Effector CD8-positive, alpha-beta T cell (primary cell): ENCODE measurements at places on chromosomes 6 and 20.

DNA sequence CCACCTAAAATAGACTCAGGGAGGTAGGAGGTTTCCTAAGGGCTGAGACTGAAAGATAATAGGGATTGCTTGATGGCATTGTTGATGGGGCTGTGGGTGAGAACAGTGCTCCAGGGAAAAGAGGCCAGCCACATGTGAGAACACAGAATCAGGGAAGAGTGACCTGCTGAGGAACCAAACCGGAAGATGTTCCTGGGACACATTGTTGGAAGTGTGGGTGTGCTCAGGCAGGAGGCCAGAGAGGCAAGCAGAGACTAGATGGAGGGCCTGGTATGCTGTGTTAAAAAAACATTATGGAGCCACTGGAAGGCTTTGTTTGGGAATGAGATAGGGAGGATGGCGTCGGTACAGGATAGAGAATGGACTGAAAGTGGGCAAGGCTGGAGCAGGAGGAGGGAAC, 23.3 kb downstream of the RNF144B start:
- no peak for DNase-seq

DNA sequence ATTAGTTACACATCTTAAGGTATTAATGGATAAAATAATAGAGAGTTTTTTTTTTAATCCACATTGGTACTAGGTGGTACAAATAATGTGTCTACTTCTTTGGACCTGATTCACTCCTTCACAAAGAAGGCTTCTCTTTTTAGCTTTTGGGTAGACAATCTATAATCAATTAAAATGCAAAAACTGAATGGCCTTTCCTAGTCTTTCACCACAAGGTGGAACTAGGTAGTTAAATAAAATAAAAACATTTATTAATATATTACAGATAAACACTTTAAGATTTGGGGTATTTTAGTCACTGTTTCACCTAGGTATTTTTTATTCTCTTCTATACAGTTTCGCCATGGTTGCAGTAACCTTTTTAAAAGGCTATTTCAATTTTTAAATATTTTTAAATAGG, 68.3 kb upstream of the DST start:
- DNase-seq, result no peak

DNA sequence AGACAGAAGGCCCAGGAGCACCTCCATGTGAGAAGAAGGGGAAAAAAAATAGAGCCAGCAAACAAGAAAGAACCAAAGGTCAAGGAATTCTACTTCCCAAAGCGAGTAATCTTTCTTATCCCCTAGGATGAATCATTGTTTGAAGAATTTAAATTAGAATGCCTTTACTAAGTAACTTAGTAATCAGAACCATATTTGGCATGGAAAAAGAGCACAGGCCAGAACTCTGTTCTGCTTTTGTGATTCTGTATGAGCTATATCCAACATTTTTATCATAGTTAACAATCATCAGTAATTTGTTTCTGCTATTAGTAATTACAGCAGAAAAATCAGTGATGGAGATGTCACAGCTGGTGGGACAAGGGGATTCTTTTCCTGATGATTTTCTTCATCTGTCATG, 228.8 kb upstream of the FAM83B start:
- no peak for DNase-seq

GRCh38 chr6:157944983-157945931, 36.4 kb upstream of the SYNJ2 start:
- DNase-seq, result no peak

DNA sequence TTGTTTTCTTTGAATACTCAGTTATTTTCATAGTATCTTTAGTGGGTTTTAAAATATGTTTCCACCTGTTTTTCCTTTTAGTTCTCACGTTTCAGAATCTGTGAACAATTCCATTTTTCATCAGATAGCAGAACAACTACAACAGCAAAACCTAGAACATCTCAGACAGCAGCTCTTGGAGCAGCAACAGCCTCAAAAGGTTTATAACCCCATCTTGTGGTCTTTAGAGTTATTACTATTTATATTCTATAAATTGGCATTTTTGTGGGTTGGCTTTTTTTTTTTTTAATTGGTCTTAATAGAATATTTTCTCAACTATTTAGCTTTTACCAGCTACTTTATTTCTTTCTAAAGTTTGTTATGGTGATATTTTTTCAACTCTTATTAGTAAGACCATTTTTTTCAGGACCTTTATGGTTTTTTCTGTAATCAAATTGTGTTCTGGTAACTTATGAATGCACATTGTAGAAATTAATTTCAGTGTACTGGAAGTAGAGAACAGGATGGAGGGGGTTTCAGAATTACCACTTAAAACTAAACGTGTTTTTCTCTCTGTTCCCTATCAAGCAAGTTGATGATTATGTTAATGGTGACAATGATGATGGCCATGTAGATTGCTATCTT, 72.2 kb downstream of the SCAF8 start:
- no peak for DNase-seq

DNA sequence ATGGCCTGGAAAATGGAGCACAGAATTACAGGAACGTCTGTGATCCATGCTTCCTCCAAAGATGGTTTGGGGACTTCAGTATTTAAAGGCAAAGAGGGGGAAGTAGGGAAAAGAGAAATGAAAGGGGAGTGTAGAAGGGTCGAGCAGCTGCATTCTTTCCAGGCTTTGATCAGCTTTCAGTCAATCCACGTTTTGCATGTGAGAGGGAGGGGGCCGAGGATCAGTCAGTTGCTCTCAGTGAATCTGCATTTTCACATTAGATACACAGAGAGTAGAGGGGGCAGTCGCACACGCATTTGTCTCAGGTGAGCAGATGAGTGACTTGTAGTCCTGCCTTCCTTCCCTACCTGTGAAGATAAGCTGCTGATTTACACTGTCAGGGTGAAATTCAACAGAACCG, 78.8 kb downstream of the FOXF2 start:
- DNase-seq, result no peak

DNA sequence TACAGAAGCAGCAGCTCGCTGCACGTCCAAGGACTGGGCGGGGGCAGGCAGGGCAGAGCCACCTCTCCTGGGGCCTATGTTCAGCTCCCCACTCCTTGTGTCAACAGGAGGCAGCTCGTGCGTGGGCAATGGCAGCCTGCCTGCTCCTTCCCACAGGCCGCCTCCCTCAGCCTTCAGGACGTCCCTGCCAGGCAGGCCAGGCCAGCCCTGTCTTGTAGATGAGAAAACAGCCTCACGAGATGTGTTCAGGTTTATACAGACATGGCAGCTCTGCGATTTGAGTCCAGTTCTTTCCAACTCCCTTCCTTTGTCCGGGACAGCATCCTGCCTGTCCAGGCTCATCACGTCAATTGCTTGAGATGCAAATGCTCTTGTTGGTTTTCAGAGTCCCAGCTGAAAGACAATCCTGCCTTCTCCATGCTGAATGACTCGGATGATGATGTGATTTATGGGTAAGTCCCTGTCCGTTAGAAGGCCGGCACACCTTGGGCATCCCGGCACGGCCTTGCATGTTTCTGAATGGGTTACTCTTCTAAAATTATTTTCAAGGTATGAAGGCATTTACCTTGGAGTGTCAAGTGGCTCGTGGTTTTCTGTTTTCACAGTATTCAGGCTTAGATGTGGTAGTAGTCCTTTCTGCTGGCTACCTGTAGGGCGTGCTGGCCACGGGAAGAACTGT, 13.5 kb downstream of the DYNLT1 start:
- no peak for DNase-seq

- no peak for DNase-seq
Measured at GRCh38 chr6:160960839-160961238, 30.7 kb upstream of the MAP3K4 start.

DNA sequence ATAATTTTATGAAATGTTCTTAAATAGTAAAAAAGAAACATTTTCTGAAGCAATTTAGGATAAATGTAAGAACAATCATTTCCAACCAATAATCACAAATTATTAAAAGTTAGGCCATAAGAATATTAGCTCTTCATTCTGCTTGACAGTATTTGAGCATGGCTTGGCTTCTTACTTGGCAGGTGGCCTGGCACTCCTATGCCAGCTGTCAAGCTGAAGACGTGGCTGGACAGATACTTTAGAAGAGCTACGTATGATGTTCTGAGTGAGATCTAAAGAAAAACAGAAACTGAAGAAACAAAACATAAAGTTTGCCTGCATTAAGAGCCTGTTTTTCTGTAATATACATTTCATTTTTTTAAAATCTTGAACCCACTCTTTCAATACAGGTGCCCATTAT, 438.9 kb downstream of the GRIK2 start:
- no peak for DNase-seq

DNA sequence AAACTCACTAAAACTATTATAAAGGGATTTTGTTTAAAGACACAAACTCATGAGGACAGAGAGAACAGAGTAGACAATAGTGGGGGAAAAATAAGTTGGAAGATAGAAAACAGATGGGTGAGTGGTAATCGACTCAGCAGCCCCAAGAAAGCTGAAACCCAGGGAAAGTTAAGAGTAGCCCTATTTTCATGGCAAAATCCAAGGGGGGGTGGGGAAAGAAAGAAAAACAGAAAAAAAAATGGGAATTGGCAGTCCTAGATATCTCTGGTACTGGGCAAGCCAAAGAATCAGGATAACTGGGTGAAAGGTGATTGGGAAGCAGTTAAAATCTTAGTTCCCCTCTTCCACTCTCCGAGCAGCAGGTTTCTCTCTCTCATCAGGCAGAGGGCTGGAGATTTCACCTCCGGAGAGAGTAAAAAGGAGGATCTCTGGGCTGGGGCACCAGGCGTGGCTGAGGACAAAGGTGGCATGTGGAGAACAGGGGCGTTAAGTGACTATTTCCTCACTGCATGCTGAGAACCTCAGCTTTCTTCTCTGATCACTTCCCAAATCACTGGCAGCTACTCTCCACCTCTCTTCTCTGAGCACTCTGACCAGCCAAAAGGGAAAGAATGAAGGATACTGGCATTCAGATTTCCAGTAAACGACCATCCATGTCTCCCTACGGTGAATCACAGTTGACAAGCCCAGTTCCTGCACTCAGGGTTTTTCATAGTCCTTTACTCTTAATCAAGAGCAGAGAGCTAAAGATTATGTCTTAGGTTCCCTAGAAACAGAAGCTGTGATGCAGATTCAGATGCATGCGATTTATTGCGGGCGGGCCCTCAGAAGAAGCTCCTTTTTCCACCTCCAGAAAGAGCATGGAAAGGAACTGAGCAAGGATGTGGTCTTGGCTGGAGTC, 7.3 kb upstream of the RNF24 start:
- no peak for DNase-seq

DNA sequence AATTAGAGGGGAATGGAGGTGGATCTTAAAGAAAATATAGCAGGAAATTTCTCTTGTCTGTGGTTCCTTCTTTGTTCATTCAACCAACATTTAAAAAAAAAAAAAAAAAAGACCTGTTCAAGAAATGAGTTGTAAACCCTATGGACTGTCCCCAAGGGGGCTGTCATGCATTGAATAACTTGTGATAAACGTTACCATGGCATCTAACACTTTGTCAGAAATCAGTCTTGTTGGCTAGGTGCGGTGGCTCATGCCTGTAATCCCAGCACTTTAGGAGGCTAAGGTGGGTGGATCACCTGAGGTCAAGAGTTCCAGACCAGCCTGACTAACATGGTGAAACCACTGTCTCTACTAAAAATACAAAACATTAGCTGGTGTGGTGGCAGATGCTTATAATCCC, 381.7 kb downstream of the BCKDHB start:
- no peak for DNase-seq

DNA sequence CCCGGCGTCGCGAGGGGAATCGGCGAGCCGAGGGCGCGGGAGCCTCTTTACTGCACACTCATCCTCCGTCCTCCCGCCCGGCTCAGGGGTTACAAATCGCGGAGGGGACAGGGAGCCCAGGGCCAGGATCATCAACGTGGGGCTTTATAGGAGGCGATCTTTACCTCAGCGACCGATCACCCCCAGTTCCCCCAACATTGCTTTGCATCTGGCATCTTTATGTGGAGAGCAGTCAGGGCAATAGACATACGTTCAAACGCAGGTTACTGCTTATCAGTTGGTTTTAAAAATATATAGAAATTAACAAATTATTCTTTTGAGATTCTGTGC, 634 bp downstream of the HSF2 start:
- DNase-seq, result no peak

- DNase-seq, result no peak
Measured at GRCh38 chr6:88612631-88613030, 350.8 kb downstream of the RNGTT start.

DNA sequence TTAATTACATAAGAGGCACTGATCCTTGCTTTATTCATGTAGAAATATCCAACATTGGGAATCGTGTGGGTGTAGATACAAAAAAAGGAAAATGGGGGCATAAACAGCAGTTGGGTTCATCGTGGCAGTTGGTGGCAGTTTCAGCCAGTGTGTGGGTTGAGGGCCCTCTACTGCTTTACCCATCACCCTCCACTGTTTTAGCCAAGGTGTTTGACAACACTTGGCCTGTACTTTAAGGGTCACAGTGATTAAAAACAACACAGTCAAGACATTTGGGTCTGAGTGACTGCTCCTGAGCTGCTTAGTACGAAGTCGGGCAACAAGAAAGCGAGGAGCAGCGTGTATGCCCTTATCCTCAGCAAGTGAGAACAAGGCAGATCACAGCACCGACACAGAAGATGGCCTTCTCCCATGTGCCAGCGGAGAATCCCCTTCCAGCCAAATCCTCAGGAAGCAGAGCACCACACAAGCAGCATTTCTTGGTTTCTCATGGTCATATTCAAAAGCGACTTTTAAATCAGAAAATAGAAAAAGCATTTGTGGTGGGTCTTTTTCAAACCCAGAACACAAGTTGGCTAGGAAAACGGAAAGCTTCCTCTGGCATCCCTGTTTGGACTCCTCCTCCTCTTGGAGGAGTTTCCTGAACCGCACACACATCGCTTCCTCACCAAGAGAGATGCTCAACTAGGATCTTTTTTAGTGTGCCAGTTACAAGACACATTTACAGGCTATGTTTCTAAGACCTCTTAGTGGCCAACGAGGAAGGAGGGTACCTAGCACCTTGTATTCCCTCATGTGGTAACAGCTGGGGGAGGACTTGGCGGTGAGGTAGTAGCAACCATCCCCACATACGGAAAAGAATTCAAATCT, 23.5 kb downstream of the EIF2S2 start:
- no peak for DNase-seq

DNA sequence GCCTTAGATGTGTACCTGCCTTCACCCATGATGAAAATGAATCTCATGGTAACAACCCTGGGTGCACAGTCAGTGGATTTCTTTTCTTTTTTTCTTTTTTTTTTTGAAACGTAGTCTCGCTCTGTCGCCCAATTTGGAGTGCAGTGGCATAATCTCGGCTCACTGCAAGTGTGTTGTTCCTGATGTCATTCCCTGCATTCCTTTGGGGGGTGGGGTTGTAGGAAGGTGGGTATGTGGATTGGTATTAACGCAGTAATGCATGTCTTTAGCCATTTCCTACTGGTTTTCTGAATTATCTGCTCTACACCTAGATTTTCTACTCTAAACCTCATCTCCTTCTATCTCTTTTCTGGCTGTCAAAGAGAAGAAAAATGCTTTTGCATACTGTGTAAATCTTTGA, 146.6 kb downstream of the RNF144B start:
- DNase-seq, result no peak

DNA sequence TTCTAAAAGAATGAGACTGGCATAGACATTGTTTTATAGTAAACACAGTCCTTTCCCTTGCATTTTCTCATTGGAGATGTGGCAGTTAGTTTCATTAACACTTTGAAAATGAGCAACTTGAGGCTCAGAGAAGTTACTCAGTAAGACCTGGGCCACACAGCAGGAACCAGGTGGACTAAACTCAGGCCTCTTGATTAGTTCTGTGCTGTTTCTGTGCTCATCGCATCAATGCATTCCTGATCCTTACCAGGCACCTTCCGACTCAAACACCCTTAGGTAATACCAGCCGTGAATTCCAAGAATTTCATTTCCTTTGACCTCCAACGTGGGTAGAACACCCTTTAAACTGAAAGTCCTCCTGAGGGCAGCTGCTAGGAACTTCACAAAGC, 362.8 kb downstream of the ESR1 start:
- no peak for DNase-seq
